ENCODE measurements at places on chromosomes 11 and 22.

GRCh38 chr22:41681616-41682015 lies 7.1 kb downstream of the SNU13 start:
- no peak for DNase-seq

- DNase-seq: no peak
Observed at GRCh38 chr11:62033191-62034035, 66.0 kb upstream of the FTH1 start.

- DNase-seq: no peak
Observed at GRCh38 chr11:44556735-44557409, 8.6 kb upstream of the CD82 start.

DNA sequence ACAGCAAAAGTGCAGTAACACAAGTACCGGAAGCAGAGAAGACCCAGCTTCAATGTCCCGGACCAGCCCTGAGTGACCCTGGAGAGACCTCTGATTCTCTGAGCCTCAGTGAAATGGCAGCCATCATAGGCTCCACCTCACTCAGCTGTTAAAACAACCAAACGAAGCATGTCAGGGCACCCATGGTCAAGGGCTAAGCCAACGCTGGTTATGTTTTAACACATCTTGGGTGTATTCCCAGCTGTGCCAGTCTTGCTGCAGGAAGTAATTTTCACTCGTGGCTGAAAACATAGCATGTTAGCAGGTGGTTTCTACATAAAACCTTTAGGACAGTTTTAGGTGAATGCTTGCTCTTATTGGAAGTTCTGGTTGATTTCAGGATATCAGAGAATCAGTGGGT lies 30.9 kb downstream of the LMO2 start:
- no peak for DNase-seq

DNA sequence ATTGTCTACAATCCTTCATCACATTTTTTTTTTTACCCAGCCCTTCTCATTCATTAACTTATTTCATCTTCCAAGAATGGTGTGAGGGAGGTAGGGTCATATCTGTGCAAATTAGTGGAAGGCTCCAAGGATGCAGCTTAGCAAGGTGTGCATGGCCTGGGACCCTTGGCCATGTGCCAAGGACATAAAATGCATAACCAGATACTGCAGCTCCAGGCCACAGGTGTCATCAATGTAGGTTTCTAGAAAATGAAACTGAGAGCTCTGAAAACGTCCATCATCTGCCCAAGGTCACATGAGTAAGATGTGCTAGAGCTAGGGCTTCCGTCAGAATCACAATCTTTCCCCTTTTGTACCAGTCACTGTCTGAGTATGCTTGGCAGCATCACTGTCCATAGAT lies 29.8 kb downstream of the ANKK1 start:
- no peak for DNase-seq

- DNase-seq: no peak
Observed at GRCh38 chr11:109697140-109697843, 275.3 kb downstream of the C11orf87 start.

All from HuH-7.5 (cell line).